ENCODE measurements at places on chromosomes 5 and 9.

DNA sequence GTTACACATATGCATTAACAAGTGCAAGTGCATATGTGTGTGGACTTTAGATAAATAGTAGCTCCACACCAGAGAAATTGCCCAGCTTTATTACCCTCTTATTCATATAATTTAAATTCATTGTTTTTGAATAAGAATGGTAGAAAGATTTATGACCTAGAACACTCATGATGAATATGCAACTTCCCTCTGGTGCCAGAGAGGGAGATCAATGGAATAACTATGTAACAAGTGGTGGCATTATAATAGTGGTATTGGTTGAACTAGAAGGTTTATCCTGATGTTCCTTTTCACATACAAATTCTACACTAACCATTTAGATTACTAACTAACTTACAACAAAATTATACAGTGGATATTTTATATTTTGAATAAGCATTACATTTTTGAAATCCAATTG, 607.4 kb downstream of the CDH12 start:
- DNase-seq: no peak

DNA sequence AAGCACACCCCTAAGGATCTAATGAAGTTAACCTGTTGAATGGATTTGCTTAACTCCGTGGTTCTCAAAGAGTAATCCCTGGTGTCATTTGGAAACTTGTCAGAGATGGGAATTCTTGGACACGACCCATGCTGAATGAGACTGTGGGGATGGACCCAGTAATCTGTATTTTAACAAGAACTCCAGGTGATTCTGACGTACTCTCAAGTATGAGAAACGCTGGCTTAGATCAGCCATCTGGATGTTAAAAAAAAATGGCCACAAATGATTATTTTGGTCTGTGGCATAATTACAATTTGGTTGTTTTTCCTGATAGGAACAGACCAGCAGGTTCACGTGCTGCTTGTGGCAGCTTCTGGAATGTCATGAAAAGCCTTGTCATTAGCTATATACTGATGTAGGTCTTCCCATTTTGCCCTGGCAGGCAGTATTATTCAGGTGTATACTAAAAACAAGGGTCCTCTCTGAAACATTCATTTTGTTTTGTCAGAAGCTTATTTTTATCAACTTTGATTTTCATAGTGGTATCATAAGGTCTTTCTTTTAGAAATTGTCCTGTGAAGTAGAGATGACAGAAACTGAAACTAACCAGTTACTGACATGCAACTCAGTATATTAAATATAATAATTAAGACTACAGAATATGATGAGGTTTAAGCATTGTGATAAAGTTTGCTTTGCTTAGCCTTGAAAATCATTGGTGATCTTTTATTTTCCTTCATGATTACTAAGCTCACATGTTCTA, 15.4 kb downstream of the CPEB4 start:
- DNase-seq: no peak

- peak; percentile 20 for DNase-seq
These were observed 146.5 kb upstream of the TLX3 start for GRCh38 chr5:171162596-171162995.

DNA sequence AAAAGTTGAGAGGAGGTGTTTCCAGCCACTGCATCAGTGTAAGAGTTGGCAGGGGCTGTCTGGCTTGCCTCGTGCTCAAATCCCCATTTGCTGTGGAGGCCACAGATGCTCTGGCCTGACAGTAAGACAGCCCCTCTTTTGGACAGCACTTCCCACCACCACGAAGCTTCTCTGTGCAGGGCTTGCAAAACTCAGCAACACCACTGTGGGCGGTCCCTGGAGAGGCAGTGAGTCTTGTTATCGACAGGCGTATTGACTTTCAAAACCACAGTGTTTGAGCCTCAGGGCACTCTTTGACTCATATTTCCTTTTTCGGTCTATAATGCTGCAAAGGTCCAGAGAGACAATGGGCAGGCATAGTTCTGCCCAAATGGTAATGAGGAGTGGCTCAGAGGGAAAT, 539.5 kb downstream of the EBF1 start:
- no peak for DNase-seq

DNA sequence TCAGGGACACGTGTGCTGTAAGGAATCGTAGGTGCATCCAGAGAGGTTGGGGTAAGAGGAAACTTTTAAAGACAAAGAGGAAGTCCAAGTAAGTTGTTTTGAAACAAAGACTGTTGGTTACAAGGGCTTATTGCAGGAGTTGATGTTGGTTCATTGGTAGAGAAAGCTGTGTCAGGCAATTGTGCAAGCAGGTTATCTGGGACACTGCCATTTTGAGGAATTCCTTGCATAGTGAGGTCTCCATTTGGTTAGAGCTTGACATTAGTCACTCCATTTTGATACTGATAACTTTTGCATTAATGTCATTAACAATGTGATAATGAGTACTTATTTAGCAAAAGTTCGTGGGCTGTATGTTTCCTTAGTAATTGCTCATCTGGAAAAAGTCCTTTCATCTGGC, 24.9 kb downstream of the CNOT6 start:
- no peak for DNase-seq

GRCh38 chr5:131637694-131638093, 2.7 kb upstream of the RAPGEF6 start:
- no peak for DNase-seq

- DNase-seq: peak; percentile 44
These were observed 75.0 kb downstream of the TTC39B start for GRCh38 chr9:15231788-15232635.

DNA sequence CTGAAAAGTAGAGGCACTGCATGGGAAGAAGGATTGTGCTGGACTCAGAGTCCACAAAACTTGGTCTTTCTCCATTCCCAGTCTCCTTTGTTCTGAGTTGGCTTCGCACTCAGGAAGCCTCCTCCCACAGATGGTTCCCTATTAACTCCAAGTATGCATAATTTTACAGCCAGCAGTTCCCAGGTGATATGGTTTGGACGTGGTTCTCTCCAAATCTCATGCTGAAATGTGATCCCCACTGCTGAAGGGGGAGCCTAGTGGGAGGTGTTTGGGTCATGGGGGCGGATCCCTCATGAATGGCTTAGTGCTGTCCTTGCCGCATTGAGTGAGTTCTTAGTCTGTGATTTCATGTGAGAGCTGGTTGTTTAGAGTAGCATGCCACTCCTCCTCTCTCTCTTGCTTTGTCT, 86.6 kb downstream of the FEM1C start:
- DNase-seq: no peak

Data from RKO (cell line).